ENCODE measurements at places on chromosomes 3 and 15.

GRCh38 chr3:111325160-111325718 is 216.8 kb upstream of the CD96 start:
- no peak for DNase-seq

GRCh38 chr3:88031642-88032077 is 27.1 kb downstream of the CGGBP1 start:
- DNase-seq = no peak

DNA sequence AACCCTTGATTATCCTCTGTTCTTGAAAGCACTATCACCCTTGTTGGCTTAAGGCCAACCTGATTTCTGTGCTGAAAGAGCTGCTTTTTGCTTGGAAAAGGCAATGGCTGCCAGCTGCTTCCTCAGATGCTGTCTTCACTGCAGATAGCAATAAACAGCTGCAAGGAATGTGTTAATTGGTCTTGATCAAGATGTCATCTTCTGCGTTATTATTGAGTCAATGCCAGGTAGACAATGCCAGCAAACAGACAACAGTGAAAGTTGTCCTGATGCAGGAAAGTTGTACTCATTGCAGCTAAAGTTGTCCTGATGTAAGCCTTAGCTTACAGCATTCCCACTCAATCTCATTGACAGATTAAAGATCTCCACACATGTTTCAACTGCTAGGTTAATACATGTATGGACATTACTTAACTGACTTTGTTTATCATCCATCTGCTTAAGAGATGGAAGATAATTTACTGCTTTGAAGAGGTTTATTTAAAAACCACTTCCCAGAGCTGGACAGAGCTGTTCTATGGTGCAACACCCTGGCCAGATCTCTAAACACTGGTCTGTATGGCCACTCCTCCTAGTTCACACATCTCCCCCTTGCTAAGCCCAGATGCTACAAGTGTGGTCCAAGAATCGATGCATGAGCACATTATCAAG is 251.0 kb upstream of the MCTP2 start:
- DNase-seq = no peak

DNA sequence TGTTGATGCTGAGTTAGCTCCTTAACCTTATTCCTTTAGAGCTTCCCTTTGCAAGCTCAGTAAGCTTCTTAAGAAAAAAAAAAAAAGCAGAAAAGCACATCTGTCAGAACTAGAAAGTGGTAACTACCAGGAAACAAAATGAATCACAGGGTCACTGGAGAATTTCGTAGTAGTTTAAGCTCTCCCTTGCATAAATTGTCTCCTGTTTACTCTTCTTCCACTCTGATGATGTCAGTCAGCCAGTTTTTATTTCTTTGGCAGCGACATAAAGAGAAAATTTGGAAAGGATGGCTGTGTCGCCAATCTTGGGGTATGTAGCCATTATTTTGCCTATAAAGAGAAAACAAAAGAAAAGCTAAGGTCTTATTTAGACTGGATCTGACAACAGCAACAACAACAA is 3.2 kb upstream of the GABRR3 start:
- DNase-seq = no peak

DNA sequence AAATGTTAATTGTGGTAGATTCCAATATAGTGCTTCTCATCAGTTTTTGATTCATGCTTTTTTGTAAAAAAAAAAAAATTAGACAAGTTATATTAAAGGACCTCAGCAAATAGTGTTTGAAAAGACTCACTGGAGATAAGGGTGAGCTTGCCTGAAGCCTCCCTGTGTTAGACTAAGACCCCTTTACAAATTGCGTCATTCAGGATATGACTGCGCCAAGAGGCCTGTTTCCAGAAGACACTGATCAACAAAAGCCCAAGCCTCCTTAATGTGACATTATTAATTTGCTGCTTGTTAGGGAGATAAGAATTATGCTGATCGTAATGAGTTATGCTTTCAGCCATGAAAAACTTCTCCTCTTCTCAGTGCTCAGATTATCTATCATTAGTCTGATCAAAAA is 13.0 kb upstream of the DNAJC13 start:
- DNase-seq = no peak

- DNase-seq = no peak
These were observed 63.2 kb upstream of the CGNL1 start for GRCh38 chr15:57313134-57313483.

- DNase-seq = no peak
These were observed 309.8 kb upstream of the DCBLD2 start for GRCh38 chr3:99211309-99211708.

DNA sequence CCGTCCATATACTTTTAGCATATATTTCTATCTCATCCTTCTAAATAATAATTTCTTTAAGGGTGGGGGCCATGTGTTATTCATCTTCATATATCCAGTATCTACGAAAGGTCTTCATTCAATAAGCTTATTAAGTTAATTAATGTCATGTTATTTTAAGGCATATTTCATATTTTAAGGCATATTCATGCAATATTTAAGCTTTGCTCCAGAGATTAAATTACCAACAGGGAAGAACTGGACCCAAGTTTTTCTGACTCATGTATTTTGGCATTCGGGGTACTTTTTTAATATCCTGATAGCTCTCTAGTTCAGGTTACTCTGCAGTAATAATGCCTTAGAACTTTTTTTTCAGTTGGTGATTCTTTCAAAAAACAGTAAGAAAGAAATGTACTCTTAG is 27.4 kb downstream of the PHC3 start:
- no peak for DNase-seq

DNA sequence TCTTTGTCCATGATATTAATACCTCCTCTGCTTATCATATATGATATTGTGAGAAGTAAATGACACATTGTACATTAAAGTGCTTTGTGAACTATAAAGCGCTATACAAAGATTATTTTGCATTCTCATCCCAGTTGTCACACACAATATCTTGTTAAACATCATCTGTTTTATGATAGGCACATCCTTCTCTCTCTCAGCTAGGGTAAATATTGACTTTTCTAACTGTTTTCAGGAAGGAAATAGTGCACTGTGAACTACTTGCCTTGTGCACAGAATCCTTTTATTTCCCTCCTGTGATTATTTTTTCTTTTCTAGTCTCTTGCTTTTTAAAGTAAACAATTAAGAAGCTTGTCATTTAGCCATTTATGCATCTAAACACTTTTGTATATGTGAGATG is 388.2 kb downstream of the LPP start:
- no peak for DNase-seq

- peak; percentile 37 for DNase-seq
These were observed 175.1 kb upstream of the ATP11B start for GRCh38 chr3:182618085-182618732.

GRCh38 chr3:86257955-86258641 is 732.9 kb downstream of the VGLL3 start:
- no peak for DNase-seq

- DNase-seq = peak; percentile 33
These were observed 77.3 kb downstream of the HMG20A start for GRCh38 chr15:77497942-77498361.

- no peak for DNase-seq
These were observed 61.3 kb upstream of the GATM start for GRCh38 chr15:45439521-45440260.

DNA sequence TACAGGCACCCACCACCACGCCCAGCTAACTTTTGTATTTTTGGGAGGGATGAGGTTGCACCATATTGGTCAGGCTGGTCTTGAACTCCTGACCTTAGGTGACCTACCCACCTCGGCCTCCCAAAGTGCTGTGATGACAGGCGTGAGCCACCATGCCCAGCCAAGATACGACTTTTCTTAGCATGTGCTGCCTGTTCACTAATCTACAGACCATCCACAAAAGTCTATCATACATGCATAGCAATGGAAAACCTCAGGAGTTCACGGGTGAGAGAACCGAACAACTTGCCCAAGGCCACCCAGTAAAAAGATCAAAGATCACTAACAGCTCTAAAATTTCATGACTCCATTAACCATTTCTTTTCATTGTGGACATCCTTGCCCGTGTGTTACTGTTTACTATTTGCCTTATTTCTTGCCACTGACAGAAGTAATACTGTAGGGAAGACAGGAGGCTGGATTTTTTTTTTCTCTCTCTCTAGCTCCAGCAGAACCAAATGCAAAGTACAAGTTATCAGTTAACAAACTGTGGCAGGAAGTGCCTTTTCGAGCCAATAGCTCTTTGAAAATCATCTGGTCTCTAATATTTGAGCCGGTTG is 92.3 kb downstream of the FOXP1 start:
- no peak for DNase-seq

DNA sequence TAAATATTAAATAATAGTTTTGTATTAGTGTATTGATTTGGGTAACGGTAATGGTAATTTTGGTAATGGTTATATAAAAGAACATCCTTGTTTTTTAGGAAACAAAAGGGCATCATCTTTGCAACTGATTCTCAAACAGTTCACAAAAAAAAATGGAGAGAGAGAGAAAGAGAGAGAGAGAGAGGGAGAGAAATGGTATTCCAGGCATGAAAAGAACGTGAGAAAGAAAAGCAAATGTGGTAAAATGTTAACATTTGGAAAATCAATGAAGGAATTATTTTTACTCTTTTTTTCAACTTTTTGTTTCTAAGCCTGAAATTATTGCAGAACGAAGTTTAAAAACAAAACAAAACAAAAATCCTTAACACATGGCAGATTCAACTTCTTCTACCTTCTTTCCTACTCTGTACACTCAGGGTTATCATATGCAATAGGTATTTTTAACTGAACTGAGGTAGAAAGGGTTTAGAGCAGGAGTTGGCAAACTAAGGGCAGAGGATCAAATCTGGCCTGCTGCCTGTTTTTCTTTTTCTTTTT is 2.2 kb upstream of the GLB1 start:
- DNase-seq = no peak

GRCh38 chr3:187445356-187445755 is 77.2 kb downstream of the RTP4 start:
- DNase-seq = no peak

- DNase-seq = no peak
These were observed 22.8 kb upstream of the CYFIP1 start for GRCh38 chr15:23002920-23003319.

DNA sequence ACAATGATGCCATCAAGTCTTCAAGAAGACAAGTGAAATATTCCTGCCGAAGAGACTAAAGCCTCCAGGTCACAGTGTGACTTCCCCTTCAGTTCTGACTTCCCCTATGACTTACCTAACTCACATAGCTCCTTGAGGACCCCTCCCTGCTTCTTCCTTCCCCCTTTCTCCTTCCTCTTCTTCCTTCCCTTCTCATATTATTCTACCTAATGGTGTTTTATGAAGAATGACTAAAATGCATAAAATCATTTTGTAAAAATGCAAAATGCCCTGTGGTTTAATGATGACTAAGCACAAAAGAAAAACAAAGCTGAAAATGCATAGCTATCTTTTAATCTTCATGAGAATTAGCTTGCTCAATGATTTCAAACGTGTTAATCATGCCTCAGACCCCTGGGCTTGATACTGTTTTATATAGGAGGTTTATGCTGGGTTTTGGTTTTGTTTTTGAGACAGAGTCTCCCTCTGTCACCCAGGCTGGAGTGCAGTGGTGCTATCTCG is 26.1 kb upstream of the TM4SF4 start:
- no peak for DNase-seq

DNA sequence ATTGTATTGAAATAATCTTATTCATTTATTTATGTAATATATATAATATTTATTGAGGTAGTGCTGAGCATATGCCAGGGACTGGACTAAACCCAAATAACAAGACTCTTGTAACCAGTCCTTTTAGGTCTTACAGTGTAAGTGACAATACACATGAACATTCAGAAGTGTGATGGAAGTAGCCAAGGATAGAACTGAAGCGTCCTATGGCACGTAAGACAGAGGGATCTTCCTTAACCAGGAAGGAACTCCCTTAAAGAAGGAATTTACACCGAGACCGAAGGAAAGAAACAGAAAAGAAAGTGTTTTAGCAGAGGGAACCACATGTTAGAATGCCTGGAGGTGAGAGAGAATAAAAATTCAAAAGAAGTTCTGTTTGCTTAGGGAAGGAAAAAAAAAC is 23.6 kb upstream of the CLDN1 start:
- DNase-seq = no peak

- no peak for DNase-seq
These were observed 76.0 kb downstream of the PTPRG start for GRCh38 chr3:61637088-61638051.

GRCh38 chr15:60591496-60592370 is 112.8 kb upstream of the ICE2 start:
- no peak for DNase-seq

- DNase-seq = no peak
These were observed 7.4 kb downstream of the PRC1 start for GRCh38 chr15:90986790-90987507.

- no peak for DNase-seq
These were observed 1.1 kb upstream of the ZBTB38 start for GRCh38 chr3:141367038-141367730.

- DNase-seq = peak; percentile 39
These were observed 23.5 kb downstream of the DNAH1 start for GRCh38 chr3:52339612-52340011.

- no peak for DNase-seq
These were observed 188.8 kb downstream of the FEZF2 start for GRCh38 chr3:62184559-62184958.

DNA sequence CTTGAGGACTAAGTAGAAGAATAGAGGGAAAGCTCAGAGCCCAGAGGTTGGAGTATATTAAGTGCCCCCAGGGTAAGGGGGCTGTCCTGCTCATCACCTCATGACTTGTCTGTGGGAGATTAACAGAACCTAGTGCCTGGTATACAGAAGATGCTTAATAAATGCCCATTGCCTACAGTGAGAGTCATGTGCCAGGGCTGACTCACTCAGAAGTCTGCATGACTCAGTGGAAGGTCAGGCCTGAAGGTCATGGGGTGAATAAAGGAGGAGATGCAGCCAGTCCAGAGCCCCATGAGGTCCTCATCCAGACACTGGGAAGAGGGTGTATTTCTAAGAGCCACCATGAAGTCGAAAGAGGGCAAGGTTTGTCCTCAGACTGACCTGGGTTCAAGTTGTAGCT is 62.5 kb upstream of the TLE3 start:
- no peak for DNase-seq

DNA sequence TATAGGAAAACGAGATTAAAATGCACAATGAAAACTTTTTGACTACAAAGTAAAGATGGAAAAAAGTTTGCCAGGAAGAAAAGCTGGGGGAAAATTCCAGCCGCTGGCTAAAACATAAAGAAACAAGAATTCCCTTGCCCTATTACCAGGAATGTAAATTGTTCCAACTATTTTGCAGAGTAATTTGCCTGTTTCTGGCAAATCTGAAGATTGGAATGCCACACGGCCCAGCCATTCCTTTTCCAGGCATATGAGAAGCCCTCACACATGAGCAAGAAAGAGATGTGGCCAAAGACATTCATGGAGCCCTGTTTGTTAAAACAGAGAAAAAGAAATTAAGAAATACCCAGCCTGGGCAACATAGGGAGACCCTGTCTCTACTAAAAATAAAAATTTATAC is 8.4 kb upstream of the GATA2 start:
- no peak for DNase-seq

- no peak for DNase-seq
These were observed 8.7 kb downstream of the CTDSPL2 start for GRCh38 chr15:44435893-44436667.

- DNase-seq = no peak
These were observed 126.2 kb upstream of the ATP10A start for GRCh38 chr15:25989327-25989726.

- no peak for DNase-seq
These were observed 13.9 kb upstream of the GPR171 start for GRCh38 chr3:151216641-151217607.

GRCh38 chr3:66490214-66490613 is 10.6 kb downstream of the LRIG1 start:
- no peak for DNase-seq
